C1 segment of cervical spinal cord (tissue), 14 donors: ENCODE measurements at places on chromosomes 2 and 18.

DNA sequence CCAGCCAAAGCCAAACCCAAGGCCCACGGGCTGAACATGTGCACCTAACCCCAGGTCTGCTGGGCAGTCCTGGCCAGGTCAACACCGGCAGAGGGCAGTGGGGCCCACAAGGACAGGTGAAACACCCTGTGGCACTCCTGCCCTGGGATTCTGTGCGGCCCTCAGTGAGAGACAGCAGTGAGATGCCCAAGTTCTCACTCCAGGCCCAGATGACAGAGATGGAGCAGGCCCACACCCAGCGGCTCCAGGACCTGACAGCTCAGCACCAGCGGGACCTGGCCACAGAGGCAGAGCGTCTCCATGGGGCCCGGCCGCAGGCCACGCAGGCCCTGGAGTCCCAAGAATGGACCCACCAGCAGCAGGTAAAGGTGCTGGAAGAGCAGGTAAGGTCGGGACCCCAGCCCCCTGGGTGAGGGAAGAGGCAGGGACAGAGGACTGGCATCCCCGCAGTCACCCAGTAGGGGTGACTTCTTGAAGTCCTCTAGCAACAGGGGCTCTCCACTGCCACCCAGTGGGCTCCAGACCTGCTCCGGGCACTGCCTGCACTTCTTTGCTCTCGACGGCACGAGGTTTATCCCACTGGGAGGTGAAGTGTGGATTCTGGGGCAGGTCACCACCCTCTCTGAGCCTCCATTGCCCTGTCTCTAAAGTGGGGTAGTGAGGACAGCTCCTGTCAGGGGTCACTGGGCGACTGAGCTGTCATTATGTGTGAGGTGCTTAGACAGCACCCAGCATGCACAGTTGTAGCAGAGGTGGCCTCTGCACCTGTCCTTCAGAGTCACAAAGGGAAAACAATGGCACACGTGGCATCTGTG is 8.8 kb upstream of the SNED1 start:
- DNase-seq, result no peak

- peak; percentile 92 for DNase-seq
Measured at GRCh38 chr2:67397143-67397986, at the start of gene ETAA1. Gene ETAA1 (plus strand): TSS chr2:67397333. CDS start chr2:67397449, 116 bp downstream.

DNA sequence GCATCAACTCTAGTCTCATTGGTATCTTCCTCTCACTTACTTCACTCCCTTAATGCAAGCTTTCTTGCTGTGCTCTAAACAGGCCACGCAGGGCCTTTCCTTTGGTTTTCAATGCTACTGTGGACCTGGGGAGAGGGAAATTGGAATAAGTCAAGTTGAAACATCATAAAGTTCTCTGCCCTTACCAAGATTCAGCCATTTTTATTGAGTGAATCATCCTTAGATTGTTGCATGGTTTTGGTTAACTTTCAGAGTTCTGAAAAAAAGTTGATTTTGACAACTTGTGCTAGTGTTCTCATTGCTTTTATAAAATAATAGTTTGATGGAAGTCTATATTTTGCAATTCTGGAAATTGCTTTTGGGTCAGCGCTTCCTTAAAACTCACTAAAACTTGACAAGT is 852.8 kb upstream of the ACVR2A start:
- no peak for DNase-seq

DNA sequence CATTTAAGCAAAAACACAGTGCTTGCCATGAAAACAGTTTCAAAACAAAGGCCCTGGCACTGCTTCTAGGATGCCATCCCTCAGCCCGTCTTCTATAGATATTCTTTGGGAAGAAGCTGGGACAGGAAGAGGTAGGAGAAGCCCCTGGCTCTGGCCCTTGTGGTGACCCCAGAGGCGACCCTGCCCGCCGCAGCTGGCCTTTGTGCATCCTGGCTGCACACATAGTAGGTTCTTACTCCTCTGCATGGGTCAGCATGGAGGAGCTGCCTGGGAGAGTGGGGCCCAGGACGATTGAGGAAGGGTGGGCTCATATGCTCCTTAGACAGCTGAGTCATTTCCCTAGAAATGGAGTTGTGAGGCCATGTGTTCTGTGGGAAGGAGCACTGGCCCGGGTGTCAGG is 44.4 kb upstream of the OTOF start:
- no peak for DNase-seq

- no peak for DNase-seq
Measured at GRCh38 chr2:170122883-170123547, 54.9 kb upstream of the MYO3B start.

- no peak for DNase-seq
Measured at GRCh38 chr2:59254279-59254678, 1013.2 kb upstream of the FANCL start.

DNA sequence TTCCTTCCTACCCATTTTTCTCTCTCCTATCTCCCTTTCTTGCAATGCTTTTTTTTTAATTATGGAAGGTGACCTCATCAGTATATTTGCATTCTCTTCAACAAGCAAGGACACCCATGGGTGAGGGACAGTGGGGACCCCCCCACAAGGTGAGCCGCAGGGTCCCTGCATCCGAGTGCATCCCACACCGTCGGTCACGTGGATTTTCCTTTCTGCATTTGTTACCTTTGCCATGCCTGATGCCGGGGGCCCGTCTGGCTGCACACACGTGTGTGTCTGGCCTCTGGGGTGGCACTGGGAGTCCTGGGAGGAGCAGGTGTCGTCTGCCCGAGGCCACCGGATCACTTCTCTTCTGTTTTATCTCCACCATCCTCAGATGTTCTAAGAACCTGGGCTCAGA is 30.1 kb upstream of the SNTG2 start:
- DNase-seq, result no peak

DNA sequence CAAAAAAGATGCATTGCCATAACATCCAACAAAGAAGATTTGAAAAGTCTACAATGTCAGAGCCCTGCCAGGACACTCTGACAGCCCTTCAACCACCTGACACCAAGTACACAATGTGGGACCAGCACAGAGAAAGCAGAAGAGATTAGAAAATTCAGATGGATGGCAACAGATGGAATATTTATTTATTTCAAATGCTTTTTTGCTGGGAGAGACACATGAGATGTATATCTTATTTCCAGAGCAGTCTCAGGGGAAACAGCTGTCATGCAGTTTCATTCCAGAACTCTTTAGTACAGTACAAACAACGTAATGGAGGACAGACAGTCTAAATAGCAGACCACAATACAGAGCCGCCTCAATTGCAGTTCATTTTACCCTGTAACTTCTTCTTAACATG is 110.1 kb downstream of the MAIP1 start:
- no peak for DNase-seq
